ENCODE measurements at places on chromosomes 4 and X.

- no peak for DNase-seq
These were observed 407.1 kb downstream of the ADAM29 start for GRCh38 chr4:175325230-175325629.

DNA sequence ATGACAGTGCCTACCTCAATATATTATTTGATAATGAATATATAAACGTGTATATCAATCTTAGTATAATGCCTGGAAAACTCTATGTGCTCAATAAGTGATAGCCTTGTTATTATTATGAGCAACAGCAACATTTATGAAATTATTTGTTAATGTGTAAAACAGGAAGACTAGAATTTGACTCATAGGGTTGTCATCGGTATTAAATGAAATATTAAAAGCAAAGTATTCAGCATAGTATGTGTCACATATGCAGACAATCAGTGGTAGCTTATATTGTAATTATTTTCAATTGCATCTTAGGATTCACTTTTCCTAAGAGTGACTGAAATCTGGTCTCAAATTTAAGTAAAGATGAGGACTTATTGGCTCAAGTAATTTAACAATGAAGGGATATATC is 24.6 kb downstream of the SPANXD start:
- DNase-seq: no peak

GRCh38 chr4:168736860-168737805 is 240.3 kb downstream of the PALLD start:
- DNase-seq: no peak

DNA sequence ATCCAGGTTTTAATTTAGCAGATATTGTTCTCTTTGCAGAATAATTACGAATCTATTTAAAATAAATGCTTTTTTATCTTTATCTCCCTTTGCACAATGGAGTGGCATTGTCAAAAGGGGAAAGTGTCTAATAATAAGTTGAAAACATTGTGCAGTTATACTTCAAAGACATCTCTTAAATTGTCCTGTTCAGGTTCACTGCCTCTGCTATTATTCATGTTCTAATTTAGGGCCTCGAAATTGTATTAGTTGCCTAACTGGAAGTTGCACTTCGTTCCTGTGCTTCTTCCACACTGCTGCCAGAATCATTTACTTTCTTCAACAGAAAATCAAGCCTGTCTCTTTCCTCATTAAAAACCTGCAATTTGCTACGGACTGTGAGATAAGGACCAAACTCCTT is 150.5 kb upstream of the SPRY1 start:
- DNase-seq: no peak

- DNase-seq: no peak
These were observed 34.8 kb downstream of the KLHL5 start for GRCh38 chr4:39096847-39097246.

DNA sequence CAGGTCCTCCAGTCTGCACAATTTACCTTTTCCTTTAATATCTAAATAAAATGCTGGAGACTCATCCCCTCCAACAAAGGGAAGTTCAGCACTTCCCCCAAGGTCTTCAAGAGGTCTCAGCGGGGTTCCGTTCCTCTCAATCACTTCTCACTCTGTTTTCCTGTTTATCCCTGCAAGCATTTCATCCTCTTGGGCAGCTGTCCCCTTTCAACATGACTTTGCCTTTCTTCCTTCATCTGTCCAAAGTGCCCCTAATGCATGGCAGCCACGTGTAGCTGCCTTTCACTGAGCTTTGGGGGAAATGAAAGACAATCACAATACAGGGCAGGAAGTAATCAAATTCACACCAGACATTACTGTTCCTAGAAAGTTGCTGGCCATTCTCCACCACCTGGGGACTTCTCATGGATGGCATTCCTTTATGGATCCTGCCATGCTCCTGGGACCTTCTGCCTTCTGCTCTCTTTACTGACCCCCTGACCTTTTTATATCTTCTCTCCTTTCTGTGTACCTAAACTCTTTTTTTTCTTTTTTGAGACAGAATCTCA is 79.7 kb upstream of the USP9X start:
- DNase-seq: no peak

DNA sequence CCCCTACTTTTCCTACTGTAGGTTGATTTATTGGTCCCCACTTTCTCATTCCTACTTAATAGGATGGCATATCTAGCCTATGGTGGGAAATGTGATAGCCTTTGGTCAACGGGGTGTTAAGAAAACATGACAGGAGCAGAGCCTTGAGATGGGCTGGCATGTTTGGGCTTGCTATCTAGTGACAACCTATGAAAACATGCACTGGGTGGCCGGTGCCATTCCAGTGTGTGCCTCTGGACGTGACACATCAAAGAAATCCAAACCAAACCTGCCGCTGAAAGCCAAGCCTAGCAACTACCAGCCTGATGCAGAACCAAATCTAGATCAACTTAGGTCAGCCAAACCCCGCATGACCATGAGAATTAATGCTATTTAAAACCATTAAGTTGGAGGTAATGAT is 317.6 kb downstream of the DMD start:
- no peak for DNase-seq

GRCh38 chr4:113006632-113007031 is 42.8 kb upstream of the ANK2 start:
- no peak for DNase-seq

DNA sequence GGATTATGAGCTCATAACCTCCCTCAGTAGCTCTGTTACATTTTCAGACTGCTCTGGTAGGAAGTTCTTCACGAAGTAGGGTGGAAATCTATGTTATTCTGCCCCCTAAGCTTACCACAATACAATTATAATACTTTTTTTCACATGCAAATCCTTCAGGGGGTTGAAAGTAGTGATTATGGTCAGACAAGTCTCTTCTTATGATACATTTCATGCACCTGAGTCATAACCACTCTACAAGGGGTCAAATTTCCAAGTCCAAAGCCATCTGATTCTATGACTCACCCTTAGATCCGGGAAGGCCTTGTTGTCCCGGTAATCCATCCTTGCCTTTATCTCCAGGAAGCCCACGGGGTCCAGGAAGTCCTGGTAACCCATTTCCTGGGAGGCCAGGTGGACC is 95.2 kb downstream of the ATG4A start:
- DNase-seq: no peak

DNA sequence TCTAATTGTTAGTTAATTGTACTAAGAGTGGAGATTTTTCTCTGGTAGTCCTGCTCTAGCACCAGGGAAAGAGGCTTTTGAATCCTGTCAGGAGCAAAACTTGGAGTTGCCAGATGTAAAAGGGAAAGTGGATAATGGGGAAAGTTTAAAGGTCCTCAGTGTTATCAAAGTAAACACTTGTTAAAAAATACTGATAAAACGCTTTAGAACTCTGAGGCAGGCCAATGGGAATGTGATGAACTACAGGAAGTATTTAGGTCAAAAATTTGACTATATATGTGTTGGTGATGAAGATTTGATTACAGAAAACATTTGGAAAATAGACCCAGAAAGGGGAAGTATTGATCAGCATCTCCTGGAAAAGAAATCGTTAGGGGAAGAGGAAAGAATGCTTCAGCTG is 32.8 kb downstream of the SERPINA7 start:
- no peak for DNase-seq

DNA sequence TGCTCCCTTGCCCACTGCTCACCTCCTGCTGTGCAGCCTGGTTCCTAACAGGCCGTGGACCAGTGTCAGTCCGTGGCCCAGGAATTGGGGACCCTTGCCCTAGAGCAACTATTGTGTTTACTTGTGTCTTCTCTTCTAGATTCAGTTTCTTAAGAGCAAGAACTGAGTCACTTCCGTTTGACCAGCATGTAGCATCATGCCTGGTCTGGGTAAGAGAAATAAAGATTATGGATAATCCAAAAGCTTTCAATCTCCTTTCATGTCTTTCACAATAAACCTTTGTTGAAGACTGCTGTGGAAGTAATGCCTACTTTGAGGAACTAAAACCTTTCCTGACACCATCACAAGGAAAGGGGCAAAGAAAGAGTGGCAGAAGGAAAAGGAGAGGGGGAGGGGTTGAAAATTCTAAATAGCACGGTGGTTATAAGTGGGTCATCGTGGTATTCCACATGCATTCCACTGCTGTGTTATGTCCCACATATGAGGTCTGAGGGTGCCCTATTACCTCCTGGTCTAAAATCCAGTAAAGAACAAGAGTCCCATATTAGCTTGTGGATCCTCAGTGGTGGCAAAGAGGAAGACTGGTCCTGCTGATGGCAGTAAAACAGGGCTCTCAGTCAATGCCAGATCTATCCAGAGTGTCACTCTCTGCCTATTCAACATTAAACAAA is 133.4 kb downstream of the RASL11B start:
- no peak for DNase-seq

DNA sequence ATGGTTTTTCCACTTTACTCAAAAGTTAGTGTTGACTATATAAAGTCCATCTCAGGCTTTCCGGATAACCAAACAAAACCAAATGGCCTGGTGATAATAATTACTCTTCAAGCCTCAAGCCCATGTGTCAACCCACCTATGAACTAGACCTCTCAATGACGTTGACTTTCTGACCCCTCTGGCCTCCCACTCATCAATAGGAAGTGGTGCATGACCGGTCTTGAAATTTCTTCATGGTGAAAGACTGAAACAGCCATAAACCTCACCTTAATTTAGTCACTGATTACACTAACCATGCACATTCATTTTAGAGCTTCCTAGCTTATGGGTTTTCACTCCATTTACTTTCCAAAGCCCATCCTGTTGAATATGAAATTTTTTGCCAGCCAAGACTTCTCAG is 276.0 kb downstream of the KLHL13 start:
- DNase-seq: no peak

DNA sequence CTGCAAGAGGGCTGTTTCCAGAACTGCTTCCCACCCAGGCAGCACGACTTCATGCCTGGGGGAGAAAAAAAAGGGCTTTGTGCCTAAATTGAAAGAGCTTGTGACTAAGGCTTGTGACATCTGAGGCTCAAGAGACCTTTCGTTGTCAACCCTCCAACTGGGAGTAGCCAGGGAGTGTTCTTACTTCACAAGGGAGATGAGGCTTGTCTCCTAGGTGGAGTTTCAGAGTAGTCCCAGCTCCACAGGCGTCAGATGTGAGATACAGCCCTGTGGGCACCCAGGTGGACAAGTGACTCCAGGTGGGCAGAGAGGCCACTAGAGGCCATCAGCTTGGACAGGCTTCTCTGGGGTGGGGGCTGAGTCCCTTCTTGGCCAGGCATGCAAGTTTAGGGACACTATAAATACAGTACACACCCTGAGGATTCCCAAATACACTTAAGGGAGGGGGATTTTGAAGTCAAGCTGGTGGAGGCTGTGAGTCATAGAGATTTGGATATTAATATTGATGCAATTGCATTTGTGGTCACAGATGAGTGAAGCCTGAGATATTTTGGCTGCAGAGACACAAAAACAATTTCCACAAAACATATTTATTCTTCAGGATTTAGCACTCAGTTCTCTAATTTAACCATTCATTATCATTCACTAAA is 40.1 kb upstream of the SETD7 start:
- no peak for DNase-seq

DNA sequence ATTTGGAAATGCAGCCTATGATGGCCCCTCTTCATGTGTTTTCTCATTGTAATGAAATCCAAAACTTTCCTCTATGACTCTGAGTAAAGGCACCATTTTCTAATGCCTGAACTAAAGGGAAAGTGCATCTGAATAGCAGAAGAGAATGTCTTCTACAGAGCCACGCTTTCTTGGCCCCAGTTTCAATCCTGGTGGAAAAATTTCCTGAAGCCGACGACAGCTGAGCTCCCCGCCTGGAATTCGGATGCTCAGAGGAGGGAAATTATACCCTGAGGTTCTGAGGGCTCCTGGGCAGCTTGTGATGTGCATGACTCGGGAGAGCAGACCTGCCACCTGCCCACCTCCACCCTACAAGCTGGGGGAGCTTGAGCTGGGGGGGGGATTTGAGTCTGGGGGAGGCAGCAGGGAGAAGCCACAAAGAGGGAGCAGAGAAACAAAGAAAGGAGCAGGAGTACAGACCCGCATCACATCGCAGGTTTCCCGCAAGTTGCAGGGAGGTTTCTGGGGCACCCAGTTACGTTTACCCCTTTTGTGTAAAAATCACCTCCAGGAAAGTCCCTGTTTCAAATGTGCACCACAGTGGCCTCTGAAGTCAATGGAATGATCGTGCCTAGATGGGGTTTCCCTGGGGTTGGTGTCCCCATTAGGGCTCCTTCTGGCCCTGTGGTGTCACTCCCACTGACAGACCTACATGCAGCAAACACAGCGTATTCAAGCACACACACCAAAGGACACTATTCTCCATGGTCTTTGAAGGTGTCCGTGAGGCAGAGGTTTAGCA is 145.6 kb upstream of the RBPJ start:
- no peak for DNase-seq

DNA sequence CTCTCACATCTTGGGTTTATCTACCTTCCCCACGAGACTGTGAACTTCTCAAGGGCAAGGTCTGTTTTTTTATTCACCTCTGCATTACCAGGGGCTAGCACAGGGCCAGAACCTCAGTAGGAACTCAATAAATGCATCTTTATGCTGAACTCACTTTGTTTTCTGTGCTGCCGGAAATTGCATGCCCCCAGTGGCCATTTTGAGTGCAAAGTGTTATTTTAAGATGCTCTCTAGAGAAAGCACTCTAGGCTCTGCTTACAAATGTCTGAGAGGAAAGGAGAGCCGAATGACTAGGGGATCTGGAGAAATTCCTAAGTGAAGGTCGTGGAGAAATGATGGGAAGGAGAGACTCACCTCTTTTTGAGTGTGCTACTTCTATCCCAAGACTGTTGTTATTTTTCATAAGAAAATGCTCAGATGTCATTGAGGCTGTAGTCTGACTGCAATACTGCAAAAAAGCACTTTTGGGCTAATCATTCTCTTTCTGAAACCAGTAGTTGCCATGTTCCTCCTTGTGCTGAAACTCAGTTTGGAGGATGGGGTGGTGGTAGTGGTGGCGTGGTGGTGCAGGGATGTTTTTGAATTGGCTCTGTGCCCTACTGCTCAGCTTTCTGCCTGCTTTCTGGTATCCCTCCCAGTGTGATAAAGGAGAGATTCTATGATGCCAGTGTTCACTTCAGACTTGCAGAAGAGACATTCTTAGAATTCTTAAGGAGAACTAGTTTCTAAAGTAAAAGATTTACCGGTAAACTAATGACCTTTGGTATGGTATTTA is 41.3 kb downstream of the DOCK11 start:
- peak; percentile 13 for DNase-seq

GRCh38 chr4:130545596-130545995 is 1449.6 kb downstream of the C4orf33 start:
- no peak for DNase-seq

GRCh38 chrX:46179748-46180147 is 365.5 kb downstream of the ZNF674 start:
- DNase-seq: no peak

DNA sequence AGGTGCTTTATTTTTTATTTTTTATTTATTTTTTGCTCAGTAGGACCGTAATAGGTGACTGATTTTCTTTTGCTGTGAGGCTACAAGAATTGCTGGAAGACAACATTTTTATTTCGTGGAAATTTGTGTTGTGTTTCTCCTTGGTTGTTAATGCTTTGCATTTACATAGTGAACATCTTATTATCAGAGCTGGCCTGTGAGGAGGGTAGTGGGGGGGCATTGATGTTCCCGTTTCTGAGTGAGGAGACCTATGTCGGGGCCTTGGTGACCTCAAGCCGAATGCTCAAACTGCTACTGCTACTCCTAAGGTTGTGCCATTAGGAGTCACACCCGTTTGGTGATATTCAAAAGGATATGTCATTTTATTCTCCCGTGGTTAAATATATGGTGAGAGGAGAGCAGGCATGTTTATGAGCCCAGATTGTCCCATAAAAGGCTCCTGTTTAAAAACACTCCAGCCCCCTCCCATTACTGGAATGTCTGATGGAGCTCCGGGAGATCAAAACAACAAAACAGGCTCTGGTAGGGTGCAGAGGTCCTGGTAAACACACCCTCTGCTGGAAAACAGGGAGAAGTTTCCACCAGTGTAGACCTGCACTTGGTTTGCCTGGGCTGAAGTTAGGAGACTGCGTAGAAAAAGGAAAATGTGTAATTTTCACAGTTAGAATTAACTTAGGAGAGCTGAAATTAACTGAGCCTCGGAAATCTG is 5.6 kb downstream of the PDGFRA start:
- no peak for DNase-seq

All from activated CD8-positive, alpha-beta memory T cell treated with anti-CD3 and anti-CD28 coated beads for 4 hours (primary cell).